ENCODE measurements at places on chromosomes 16 and 17. TPM values are rescaled to one million over a fixed set of nuclear protein-coding genes. Genes with fewer than 3 reads are reported as not detected.

GRCh38 chr17:35496451-35497290 lies 40.8 kb downstream of the SLFN12L start:
- no peak overlapping the region for H3K27ac ChIP-seq
- no peaks in the 10 kb centered on the region for H3K27me3 ChIP-seq
- peaks cover 69% of the 10 kb centered on the region for H3K36me3 ChIP-seq
- no peak for DNase-seq

GRCh38 chr17:16930571-16931317 lies 41.2 kb downstream of the TNFRSF13B start:
- no peak overlapping the region for H3K27ac ChIP-seq
- H3K4me3 ChIP-seq, result no peak overlapping the region
- no peak for DNase-seq
- no peaks in the 10 kb centered on the region for H3K36me3 ChIP-seq
- H3K4me1 ChIP-seq, result no peaks in the 10 kb centered on the region

- H3K27me3 ChIP-seq, result peaks cover 23% of the 10 kb centered on the region
- peaks cover 12% of the 10 kb centered on the region for H3K4me1 ChIP-seq
- no peak for DNase-seq
- H3K4me3 ChIP-seq, result no peak overlapping the region
These were observed 10.6 kb downstream of the ZCCHC14 start for GRCh38 chr16:87482266-87482665.

DNA sequence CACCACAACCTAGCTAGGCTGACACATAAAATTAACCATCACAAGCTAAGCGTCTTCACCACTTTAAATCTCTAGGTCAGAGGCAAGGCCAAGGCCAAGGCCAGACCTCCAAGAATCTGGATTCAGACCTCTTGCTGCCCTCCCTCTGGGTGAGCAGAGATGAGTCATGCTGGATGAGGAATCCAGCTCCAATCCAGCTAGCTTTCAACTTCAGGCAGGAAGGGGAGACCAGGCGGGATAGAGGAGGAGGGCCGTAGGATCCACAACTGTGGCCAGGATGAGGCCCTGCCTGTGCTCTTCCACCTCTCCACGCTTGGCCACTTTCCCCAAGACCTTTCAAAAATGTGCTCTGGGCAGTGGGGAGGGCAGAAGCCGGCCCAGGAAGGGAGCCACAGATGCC lies 14.7 kb downstream of the LRRC75A start:
- no peaks in the 10 kb centered on the region for H3K27me3 ChIP-seq
- no peaks in the 10 kb centered on the region for H3K4me1 ChIP-seq
- no peaks in the 10 kb centered on the region for H3K36me3 ChIP-seq
- no peak for DNase-seq
- no peak overlapping the region for H3K4me3 ChIP-seq

The KRTAP2-1 gene
- total RNA-seq, result not detected

The ODAD4 gene
- 1.1 TPM for total RNA-seq

The PABPN1L gene
- not detected for total RNA-seq

DNA sequence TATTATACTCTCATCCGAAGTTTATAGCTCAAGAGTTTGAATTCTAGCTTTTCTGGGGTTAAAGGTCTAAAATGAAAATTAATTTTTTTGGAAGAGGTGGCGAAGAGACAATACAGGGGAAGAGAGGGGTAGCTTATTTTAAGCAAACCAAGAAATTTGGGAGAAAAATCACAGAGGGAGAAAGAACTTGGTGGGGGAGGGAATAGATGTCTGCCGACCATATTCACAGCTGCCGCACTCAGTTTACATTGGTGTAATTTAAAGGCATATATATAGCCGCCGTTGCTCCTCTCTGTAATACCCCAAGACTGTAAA lies 6.5 kb upstream of the ZFHX3 start:
- peaks cover 10% of the 10 kb centered on the region for H3K4me1 ChIP-seq
- H3K4me3 ChIP-seq, result no peak overlapping the region
- no peak for DNase-seq
- peaks cover 8% of the 10 kb centered on the region for H3K27me3 ChIP-seq
- no peak overlapping the region for H3K27ac ChIP-seq
- H3K36me3 ChIP-seq, result peaks cover 2% of the 10 kb centered on the region

DNA sequence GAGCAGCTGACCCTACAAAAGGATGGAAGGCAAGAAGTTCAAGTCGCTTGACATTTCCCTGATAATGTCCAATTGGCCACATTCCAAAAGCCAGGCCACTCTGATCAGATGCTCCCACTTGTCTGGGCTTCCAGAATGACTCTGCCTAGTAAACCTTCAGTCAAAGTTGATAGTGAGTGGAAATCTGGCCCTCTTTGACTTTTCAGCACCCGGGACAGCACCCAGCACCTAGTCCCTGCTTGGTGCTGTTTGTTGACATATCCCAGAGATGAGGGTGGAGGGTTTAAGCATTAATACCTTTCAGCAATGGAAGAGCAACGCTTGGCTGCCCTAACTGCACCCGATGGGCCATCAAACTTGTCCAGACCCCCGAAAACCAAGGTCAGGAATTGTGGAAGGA lies 131.3 kb downstream of the AIPL1 start:
- no peak overlapping the region for H3K4me3 ChIP-seq
- no peak for DNase-seq
- no peaks in the 10 kb centered on the region for H3K27me3 ChIP-seq
- no peaks in the 10 kb centered on the region for H3K36me3 ChIP-seq
- H3K27ac ChIP-seq, result no peak overlapping the region
- no peaks in the 10 kb centered on the region for H3K4me1 ChIP-seq

The MPP2 gene
- 0.61 TPM for total RNA-seq

- no peak overlapping the region for H3K4me3 ChIP-seq
- H3K36me3 ChIP-seq, result peaks cover 17% of the 10 kb centered on the region
These were observed 10.2 kb downstream of the POLR2C start for GRCh38 chr16:57472665-57473060.

The CES4A gene
- total RNA-seq, result 8.1 TPM

The TLCD2 gene
- total RNA-seq, result 0.28 TPM

- H3K4me1 ChIP-seq, result peaks cover 25% of the 10 kb centered on the region
- no peak overlapping the region for H3K4me3 ChIP-seq
These were observed 2.0 kb downstream of the PRAC2 start for GRCh38 chr17:48725004-48725287.

DNA sequence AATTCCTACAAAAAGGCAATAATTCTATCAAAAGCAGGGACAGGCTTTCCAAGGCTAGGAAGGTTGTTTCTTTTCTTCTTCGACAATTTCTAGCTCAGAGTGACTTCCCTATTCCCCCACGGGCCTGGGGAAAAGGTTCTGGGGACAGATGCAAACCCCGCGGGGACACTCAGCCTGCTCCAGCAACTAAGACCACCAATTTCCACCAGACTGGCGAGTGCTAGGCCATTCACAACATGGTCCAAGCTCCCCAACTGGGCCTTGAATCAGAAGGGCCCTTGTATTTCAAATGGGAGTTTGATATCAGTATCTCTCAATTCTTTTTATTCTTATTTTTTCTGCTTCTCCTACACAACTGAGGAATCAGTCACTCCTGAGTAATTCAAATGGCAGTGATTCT lies 86.7 kb downstream of the USP31 start:
- no peak for DNase-seq
- H3K27me3 ChIP-seq, result no peaks in the 10 kb centered on the region
- H3K27ac ChIP-seq, result no peak overlapping the region
- no peaks in the 10 kb centered on the region for H3K36me3 ChIP-seq
- H3K4me1 ChIP-seq, result peaks cover 21% of the 10 kb centered on the region

The DUS2 gene
- total RNA-seq, result 28.4 TPM

- H3K27me3 ChIP-seq, result no peaks in the 10 kb centered on the region
- H3K36me3 ChIP-seq, result peaks cover 17% of the 10 kb centered on the region
- peak overlapping the region; percentile 98 for H3K27ac ChIP-seq
- H3K4me1 ChIP-seq, result peaks cover 75% of the 10 kb centered on the region
- H3K4me3 ChIP-seq, result no peak overlapping the region
These were observed 9.3 kb upstream of the SKAP1 start for GRCh38 chr17:48439110-48439850.

The PIK3R6 gene
- total RNA-seq, result 1.3 TPM

The MOSMO gene
- total RNA-seq, result 10.2 TPM

- peak within 1 kb of the TSS; percentile 81 for H3K4me3 ChIP-seq
- peaks cover 17% of the 10 kb centered on the region for H3K4me1 ChIP-seq
- peak; percentile 79 for DNase-seq
- H3K36me3 ChIP-seq, result peaks cover 2% of the 10 kb centered on the region
- H3K27ac ChIP-seq, result peak within 1 kb of the TSS; percentile 89
These were observed at the start of gene SPHK1 for GRCh38 chr17:76384222-76384986. Gene SPHK1, plus strand, starts transcription at chr17:76384609. Its CDS starts 1,036 bp downstream, at chr17:76385645.

DNA sequence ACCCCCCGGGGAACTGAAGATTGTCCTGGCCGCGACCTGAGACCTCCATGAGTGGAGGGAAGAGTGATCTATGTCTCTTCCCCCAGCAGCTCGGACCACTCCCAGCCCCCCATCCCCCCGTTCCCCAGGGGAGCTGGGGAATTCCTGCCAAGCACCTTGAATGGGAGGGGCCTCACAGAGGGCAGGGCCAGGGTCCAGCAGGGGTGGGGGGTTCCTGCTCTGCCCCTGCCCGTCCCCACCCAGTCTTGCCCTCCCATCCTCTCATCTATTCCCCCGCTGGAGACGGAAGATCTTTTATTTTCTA lies 9.4 kb downstream of the TUFM start:
- peaks cover 55% of the 10 kb centered on the region for H3K36me3 ChIP-seq
- no peaks in the 10 kb centered on the region for H3K27me3 ChIP-seq
- H3K4me3 ChIP-seq, result no peak overlapping the region
- no peak overlapping the region for H3K27ac ChIP-seq
- no peak for DNase-seq

DNA sequence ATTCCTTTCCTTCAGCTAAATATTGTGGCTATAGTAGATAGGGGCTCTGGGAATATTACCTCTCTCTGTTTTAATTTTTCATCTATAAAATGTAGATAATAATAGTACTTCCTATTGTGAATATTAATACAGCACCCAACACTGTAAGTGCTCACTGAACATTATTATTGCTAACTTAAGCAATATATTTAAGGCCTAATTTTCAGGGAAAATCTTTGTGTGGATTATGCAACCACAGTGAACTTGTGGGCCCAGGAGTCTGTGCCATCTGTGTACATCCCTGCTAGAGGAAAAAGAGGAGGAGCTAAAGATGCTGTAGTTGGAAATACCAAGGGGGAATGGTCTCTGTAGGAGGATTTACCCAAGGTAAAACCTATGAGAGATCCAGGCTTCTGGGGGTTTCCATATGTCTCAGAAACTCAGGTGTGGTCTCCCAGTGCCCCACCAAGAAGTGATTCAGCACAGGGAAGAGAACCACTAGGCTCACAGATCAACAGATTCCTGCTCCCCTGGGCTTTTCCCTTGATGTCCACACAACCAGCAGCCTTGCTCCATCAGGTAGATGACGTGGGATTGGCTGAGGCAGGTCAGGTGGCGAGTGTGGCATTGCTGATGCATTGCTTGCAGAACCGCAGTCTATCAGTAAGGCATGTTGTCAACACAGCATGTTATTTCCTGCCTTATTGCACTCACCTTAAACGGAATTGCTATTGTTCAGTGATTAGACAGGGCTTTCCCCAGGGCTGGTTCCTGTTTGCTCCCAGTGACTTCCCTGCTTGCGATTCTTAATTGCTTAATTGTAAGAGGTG lies 1.6 kb upstream of the N4BP1 start:
- peaks cover 9% of the 10 kb centered on the region for H3K36me3 ChIP-seq
- no peaks in the 10 kb centered on the region for H3K27me3 ChIP-seq
- peak; percentile 93 for DNase-seq
- peak overlapping the region; percentile 57 for H3K4me3 ChIP-seq
- peak overlapping the region; percentile 100 for H3K27ac ChIP-seq

DNA sequence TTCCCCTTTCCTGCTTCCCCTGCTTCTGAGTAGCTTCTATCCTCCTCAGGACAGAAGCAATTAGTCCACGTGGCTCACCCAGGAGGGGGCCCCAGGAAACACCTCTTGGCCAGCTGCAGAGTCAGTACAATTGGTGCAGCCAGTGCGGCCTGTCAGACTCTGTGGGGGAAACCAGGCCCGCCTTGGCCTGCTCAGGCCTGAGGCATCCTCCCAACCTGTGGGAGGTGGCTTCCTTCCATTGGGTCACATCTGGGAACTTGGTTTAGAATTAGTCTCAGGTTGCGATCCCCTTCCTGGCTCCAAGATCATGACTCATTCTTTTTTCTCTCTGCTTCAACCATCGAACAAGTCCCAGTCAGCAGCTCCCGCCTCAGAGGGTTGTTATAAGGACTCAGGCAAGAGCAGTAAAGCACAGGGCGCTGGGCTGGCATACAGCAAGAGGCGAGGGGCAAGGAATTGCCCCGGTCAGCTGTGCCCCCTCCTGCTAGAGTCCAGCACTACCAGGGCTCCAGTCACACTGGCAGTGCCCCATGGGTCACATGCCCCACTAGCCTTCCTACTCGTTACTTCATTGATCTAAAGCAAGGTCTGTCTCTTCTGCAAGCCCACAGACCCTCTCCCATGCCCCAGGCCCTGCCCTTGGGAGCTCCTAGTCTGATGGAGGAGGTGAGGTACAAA lies 8.1 kb upstream of the EPX start:
- DNase-seq, result no peak
- peaks cover 8% of the 10 kb centered on the region for H3K27me3 ChIP-seq
- H3K4me1 ChIP-seq, result peaks cover 5% of the 10 kb centered on the region
- no peak overlapping the region for H3K4me3 ChIP-seq
- no peak overlapping the region for H3K27ac ChIP-seq

- no peak overlapping the region for H3K4me3 ChIP-seq
- H3K36me3 ChIP-seq, result no peaks in the 10 kb centered on the region
- peaks cover 1% of the 10 kb centered on the region for H3K4me1 ChIP-seq
- peaks cover 24% of the 10 kb centered on the region for H3K27me3 ChIP-seq
- H3K27ac ChIP-seq, result no peak overlapping the region
These were observed 28.3 kb downstream of the WNT3 start for GRCh38 chr17:46790216-46790615.

- H3K36me3 ChIP-seq, result peaks cover 3% of the 10 kb centered on the region
- no peak overlapping the region for H3K27ac ChIP-seq
- no peak for DNase-seq
- no peaks in the 10 kb centered on the region for H3K4me1 ChIP-seq
These were observed 37.1 kb downstream of the TMEM11 start for GRCh38 chr17:21176773-21177395.

The KRTAP4-3 gene
- not detected for total RNA-seq

- no peaks in the 10 kb centered on the region for H3K36me3 ChIP-seq
- no peak for DNase-seq
- no peaks in the 10 kb centered on the region for H3K4me1 ChIP-seq
- no peak overlapping the region for H3K27ac ChIP-seq
These were observed 63.1 kb downstream of the USP22 start for GRCh38 chr17:20979792-20980083.

GRCh38 chr17:77649717-77650211 lies 308.7 kb upstream of the TNRC6C start:
- no peak overlapping the region for H3K4me3 ChIP-seq
- peak overlapping the region; percentile 5 for H3K27ac ChIP-seq
- peaks cover 29% of the 10 kb centered on the region for H3K4me1 ChIP-seq

DNA sequence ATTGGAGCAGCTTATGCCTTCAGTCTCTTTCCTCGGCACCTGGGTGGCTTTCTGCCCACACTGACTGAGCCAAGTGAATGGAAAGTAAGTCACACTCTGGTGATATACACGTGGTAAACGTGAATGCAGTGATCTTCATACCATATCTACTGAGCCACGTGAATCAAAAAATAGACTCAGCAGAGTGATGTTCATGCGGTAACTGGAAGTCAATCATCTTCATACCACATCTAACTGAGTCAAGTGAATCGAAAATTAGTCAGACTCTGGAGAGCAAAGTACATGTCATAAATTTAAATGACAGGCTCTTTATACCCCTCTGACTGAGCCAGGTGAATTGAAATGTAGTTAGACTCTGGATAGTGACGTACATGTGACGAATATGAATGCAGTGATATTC lies 47.1 kb upstream of the ARL4D start:
- no peak for DNase-seq
- no peak overlapping the region for H3K4me3 ChIP-seq
- H3K27me3 ChIP-seq, result no peaks in the 10 kb centered on the region
- H3K36me3 ChIP-seq, result peaks cover 27% of the 10 kb centered on the region
- H3K4me1 ChIP-seq, result peaks cover 13% of the 10 kb centered on the region
- no peak overlapping the region for H3K27ac ChIP-seq

- no peak overlapping the region for H3K27ac ChIP-seq
- H3K27me3 ChIP-seq, result peaks cover 6% of the 10 kb centered on the region
- H3K4me3 ChIP-seq, result no peak overlapping the region
These were observed 3.3 kb upstream of the KRTAP4-4 start for GRCh38 chr17:41163828-41164227.

The ZKSCAN2 gene
- total RNA-seq, result 3.2 TPM
